ENCODE measurements at places on chromosomes 7 and 10.
A peak's percentile ranks its signal among the peaks of the same experiment; 100 is the strongest.

DNA sequence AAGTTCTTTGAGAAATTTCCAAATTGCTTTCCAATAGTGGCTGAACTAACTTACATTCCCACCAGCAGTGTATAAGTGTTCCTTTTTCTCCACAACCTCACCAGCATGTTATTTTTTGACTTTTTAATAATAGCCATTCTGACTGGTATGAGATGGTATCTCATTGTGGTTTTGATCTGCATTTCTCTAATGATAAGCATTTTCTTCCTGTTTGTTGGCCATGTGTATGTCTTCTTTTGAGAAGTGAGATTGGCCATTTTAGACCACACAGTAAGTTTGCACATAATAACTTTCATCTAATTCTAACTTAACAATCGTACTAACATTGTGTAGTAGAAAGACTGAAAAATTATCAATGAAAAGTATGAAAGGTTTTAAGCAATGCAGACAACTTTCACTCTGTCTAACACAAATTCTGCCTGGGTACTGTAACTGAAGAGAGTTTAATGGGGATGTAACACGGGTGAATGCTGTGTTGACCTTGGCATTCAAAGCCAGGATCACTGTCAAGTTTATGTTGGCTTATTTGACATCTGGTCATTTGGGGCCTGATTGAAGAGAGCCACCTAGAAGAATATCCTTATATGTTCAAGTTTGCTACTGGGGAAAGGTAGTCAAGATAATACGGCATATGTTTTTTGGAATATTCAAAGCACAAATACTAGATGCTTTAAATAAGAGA, 50.4 kb downstream of the FAM171A1 start:
- no peak for DNase-seq

- no peak for DNase-seq
Measured at GRCh38 chr7:125423458-125424155, 494.0 kb upstream of the POT1 start.

DNA sequence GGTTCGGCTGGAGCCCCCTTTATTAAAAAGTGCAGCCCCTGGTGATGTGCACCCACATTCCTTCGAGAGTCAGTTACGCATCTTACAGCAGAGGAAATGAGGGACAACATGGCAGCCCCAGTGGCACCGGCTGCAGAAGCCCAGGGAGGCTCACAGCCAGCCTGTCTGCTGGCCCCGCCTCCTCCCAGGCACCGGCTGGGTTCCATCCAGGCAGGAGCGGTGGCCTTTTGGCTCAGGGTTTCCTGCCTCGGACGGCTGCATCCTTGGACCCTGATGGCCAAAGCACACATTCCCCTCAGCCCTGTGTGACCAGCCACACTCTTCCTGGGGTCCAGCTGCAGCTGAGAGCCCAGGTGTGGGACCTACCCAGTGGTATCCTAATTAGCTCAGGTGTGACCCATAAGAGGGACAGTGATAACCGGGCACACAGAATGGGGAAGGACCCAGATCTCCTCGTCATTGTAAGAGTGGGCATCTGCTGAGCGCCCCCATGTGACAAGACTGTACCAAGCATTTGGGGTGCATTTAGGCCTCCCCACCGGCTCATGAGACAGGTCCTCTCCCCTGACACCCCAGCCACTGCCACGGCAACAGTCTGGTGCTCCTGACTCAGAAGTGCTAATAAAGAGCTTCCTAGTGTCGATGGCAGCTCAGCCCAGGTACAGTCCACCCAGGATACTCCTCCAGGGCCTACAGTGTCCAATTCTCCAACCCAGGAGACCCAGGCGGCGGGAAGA, 63.3 kb upstream of the CHST15 start:
- no peak for DNase-seq

DNA sequence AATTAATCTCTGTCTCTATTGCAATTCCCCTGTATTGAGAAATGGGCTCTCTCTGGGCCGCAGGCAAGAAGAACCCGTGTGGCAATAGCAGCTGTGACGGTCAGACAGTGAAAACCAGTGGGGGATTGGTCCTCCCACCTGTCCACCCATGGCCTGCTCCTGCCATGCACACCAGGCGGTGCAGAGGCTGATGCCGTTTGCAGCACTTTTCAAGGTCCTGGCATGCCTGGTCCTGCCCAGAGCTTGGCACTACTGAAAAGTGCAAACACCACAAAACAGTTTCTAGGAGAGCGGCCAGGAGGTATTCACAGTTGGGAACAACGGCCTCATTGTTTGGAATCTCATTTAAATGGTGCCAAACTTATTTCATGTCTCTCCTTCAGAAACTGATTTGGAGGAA, 41.5 kb downstream of the PSPH start:
- no peak for DNase-seq

DNA sequence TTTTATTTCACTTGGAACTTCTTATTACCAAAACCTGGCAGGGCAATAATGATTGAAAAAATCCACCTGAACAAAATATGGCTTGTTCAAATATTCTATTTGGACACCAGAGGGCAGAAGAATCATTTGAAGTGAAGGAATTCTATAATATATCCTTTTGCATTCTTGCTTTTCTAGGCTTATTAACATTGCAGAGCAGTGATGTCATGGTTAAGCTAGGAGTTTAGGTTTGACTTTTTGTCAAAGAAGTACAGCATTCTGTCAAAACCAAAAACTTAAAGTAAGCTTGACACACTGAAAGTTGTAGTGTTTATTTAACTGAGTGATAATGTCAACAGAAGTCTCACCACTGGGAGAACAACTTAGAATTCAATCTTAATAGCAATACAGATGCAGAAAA, 156.0 kb downstream of the SEMA3D start:
- DNase-seq: no peak

DNA sequence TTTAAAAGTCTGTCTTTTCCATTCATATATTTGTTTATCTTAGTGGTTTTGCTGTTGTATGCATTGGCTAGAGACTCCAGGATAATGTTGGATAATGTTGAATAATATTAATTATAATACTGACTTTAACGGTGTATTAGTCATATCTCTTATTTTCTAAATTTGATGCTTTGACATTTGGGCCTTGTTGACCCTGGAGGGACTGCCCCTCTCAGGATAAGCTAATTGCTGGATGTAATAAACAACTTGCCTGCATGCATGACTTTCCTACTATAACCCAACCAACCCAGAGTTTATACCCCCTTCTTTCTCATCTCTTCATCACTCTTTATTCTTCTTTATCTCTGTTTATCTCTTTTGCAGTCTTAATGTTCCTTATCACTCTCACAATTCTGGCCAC, 90.9 kb upstream of the ABI1 start:
- no peak for DNase-seq

DNA sequence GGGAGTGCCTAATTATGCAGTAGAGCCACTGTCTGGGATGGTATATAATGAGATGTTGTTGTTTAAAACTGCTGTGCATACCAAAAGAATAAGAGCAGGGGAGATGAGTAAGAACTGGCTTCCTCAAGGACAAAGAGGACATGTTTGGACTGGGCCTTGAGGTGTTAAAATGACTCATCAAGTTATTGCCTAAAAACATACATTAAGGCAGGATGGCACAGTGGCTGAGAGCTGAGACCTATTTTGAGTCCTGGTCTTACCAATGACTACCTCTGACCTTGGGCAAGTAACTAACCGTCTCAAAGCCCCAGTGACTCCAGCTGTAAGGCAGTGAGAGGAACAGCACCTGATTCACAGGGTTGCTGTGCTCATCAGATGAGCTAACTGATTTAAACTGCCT, 71.1 kb downstream of the CFAP58 start:
- peak; percentile 23 for DNase-seq

GRCh38 chr7:117008886-117009531, 55.7 kb downstream of the ST7 start:
- no peak for DNase-seq

DNA sequence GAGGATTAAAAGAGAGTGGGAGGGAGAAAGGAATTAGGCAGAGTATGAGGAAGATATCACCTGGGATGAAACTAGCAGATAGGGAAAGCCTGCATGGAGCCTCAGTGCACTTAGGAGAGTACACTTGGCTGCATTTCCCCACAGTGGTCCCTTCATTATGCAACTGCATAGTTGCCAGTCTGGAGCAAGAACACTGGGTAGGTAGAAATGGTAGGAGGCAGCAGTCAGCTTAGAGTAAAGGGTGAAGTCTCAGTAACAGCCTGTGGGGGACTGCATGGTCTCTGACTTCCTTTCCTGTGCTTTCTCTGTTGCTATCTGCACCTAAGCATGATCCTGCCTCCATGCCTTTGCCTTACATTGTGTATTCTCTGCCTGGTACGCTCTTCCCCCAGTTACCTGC, 14.0 kb upstream of the PCGF5 start:
- no peak for DNase-seq

- no peak for DNase-seq
Measured at GRCh38 chr7:22787951-22788350, 34.7 kb downstream of the TOMM7 start.

DNA sequence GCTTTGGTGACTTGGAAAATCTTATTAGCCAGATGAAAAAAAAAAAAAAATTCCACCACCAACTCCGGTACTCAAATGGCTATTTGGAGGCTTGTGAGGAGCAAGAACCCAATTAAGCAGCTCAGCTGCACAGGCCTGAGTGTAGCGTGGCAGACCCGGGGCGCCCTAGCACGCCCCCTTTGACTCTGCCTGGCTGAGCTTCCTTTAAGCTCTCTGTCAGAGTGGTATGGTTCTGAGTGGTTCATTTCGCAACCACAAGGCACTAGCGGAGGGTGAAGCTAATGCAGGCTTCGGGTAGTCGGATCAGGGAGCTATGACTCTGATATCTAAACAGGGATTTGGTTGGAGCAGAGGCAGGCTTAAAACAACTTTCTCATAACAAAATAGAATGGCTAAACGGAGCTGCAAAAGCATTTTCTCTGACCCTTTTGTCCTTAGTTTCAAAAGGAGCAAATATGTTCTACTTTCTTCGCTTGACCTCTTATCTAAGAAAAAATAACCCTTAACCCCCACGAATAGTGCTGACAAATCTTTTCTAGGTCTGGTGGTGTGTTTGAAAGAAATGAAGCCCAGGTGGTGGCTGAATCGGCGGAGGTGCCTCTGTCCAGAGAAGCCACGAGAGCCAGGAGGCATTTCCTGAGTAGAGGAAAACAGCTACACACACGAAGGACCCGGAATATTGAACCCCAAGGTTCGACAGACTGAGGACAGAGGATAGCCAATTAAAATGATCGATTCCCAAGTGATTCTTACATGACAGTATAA, 285.4 kb upstream of the GLI3 start:
- DNase-seq: no peak

GRCh38 chr10:4234661-4235060, 449.7 kb upstream of the KLF6 start:
- no peak for DNase-seq

Data from GM18507 (cell line).